Activated CD4-positive, alpha-beta T cell treated with anti-CD3 and anti-CD28 coated beads, Interleukin-2, Interleukin-4, amounts not matched to agents 100 ng/mL and 50 ng/mL, durations not matched to agents 16 hours and 8 hours (primary cell): ENCODE measurements at places on chromosomes 7 and 10.

GRCh38 chr10:61024856-61025201, 80.8 kb upstream of the RHOBTB1 start:
- no peak for DNase-seq

DNA sequence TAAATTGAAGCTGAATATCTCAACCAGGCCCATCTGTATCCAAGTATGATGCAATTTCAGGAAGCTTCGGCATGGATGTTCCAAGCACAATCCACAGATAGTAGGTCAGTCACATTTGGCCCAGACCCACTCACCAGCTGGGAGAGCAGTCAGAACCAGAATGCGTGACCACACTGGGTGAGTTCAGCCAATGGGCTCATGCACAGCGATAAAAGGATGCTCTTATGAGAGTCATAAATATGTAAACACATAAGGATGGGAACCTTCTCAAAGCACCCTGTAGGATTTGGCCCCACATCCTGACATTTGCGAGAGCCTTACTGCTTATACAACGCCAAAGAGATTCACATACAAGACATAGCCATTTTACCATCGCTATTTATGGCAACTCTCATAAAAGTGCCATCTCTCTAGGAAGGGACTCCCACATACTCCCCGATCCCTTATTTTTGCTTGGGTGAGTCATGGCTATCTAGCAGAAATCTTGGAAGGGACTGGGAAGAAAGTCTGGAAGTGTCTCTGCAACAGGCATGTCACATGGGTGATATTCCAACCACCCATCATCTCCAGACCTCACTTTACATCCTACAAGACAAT, 3.0 kb downstream of the AFAP1L2 start:
- no peak for DNase-seq

- DNase-seq, result no peak
These were observed 288.9 kb upstream of the KLF6 start for GRCh38 chr10:4073912-4074311.

GRCh38 chr10:119051775-119052174, 22.3 kb downstream of the NANOS1 start:
- no peak for DNase-seq

- no peak for DNase-seq
These were observed 3.5 kb downstream of the CRHR2 start for GRCh38 chr7:30678805-30679204.

DNA sequence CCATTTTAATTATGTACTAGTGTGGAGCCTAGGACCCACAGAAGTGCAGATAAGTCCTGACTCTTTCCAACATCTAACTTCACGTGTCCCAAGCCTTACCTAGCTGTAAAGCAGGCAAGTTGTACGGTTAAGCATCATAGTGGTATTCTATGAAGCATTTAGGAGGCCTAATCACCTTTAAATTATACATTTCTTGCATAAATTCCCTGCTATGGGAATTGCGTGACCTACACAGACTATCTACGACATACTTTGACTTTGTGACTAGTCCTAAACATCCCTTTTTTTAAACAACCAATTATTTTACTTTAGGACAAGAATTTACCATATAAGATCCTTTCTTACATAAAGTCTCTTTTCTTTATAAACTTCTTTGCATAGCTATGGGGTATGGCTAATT, 37.7 kb upstream of the LRGUK start:
- DNase-seq, result no peak

DNA sequence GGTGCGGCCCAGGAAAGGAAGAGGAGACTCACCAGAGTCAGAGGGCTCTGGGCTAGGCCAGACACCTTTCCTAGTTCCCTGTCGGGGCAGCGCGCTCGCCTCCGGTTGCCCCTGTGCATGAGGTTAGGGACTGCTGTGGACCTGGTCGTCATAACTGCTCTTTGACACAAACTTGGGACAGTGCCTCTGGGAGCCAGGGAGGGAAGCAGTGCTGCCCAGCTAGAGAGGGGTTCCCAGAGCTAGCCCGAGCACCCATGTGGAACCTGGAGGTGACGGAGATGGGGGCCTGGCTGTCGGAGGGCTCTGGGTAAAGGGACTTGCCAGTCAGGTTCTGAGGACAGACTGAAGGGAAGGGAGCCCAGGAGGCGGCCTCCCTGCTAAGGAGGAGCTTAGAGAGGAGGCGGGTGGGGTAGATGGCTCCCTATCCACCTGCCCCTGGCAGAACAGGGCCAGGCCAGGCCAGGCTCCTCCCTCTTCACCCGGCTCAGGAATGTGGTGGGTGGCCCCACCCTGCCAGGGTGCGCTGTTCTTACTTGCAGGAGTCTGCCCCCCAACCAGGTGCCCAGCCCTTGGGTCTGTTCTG, 29.7 kb downstream of the AGAP3 start:
- no peak for DNase-seq

DNA sequence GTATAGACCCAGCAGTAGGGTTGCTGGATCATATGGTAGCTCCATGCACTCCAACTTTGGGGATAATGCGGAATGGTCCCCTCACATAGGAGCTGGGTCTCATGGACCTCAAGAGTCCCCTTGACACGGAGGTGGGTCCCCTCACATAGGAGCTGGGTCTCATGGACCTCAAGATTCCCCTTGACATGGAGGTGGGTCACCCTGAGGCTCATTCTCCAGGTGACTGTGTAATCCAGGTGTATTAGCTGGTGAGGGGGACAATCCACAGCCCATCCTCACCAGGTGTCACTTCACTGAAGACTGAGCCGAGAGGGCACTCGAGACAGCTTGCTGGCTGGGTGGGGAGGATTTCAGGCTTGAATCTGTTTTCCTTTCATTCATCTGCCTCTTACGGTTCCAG, 121.9 kb downstream of the PTPN20 start:
- DNase-seq, result no peak

GRCh38 chr7:91504919-91505318, 240.7 kb downstream of the FZD1 start:
- DNase-seq, result no peak

DNA sequence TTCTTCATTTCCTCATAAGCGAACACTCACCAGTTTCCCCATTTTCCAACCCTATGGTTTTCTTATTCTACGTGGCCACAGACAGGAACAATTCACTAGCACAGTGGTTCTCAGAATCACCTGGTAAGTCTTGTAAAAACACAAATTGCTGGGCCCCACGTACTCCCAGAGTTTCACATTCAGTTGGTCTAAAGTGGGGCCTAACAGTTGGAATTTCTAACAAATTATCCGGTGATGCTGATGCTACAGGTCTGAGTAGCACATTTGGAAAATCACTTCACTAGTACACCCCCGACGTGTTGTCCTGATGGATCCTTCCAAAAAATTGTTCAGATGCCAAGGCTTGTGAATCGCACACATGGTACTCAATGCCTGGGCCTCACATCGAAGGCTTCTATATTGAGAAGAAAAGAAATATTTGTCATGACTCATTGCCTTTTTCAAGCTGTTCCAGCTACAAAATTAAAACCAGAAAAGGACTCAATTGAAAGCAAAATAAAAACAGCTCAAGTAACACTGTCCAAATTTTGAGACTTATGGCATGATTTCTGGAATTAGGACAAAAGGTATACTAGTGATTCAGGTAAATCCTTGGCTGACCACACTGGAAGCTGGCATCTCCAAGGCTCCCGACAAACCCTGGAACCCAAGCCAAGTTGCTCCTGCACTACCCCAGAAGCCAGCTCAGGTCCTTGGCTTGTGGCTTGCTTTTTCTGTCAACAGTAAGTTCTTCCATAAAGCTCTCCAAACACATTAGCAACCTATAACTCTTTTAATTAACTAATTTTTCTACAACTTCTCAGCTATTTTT, 12.9 kb upstream of the VIM start:
- DNase-seq, result no peak

DNA sequence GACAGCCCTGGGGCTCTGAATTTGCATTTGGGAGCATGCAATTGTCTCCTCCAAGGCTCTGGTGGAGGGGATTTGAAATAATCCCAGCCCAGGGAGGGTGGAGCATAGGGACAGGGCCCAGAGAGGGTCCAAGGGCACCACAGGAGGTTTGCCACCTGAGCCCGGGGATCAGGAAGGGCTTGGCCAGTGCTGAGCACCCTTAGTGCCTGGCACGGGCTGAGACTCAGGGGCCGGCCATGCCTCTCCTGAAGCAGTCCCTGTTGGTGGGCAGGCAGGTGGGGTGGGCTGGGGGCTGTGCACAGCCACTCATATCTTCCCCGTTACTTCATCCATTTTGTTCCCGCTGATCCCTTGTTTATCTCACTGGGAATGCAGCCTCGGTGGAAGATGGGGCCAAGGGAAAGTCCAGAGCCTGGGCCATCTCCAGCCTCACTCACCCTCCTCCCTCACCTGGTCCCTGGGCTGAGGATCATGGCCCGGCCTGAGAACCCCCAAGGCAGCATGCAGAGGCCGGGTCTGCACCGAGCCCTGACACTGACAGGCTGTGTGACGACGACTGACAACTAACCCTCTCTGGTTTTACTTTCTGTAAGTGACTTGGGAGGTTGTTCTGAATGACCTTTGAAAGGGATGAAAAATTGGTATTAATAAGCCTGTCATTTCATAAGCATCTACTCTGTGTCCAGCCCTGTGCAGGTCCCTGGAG, 38.5 kb downstream of the KCTD7 start:
- DNase-seq, result no peak

DNA sequence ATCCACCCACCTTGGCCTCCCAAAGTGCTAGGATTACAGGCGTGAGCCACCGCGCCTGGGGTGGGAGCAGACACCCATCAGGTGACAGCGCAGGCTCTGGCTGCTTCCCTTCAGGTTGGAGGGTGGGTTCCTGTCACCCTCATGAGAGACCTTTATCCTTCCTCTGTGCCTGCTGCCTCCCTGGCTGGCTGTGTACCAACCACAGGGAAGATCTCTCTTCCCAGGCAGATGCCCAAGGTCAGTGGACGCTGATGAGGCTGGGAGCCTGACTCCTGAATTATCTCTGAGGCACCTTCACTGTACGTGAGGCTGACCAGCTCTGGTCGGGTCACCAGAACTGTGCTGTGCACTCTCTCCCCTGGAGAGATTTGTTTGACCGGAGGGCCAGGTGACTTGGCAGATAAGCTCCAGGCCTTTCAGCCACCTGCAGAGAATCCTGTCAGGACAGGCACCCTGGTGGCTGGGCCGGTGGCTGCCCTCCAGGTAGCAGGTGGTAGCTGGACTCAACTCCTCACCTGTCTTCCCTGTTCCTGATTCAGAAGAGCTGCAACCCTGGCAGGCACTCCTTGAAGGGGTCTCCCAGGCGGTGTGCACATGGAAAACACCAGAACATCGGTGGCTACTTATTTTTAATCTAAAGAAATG, 251.9 kb downstream of the GLRX3 start:
- no peak for DNase-seq

DNA sequence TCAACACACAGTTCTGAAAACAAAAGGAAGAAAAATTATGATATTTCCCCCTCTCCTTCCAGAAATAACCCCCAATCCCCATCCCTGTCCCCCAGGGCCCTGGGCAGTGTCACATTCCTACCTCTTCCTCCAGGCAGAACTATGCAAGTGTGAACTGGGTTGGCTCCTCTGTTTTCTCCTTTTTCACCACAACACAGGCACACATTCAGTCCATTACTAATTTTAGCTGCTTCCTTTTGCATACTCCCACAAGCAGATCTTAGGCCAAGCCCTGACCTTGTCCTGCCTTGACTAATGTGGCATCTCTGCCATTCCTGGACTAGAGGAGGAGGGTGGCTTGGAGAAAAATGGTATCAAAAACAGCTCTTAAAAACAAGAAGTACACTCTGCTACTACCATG, 208.1 kb downstream of the HDAC9 start:
- no peak for DNase-seq

DNA sequence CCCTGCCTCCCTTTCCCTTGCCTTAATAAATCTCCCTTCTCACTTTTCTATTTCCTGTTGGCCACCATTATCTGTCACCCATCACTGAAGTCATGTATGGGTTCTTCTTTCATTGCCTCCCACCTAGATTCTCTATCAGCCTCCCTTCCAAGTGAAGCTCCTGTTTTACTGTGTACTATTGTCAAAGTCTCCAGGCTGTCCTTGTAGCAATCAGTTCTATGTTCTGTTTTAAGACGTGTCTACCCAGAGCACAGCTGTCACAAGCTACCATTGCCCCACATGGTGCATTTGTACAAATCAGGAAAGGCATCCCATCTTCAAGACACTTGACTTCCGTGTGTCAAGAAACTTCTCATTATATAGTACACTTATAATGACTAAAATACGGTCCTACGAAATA, 39.7 kb upstream of the ABCB5 start:
- DNase-seq, result no peak

GRCh38 chr7:137003566-137003965, 135.1 kb downstream of the CHRM2 start:
- DNase-seq, result no peak

DNA sequence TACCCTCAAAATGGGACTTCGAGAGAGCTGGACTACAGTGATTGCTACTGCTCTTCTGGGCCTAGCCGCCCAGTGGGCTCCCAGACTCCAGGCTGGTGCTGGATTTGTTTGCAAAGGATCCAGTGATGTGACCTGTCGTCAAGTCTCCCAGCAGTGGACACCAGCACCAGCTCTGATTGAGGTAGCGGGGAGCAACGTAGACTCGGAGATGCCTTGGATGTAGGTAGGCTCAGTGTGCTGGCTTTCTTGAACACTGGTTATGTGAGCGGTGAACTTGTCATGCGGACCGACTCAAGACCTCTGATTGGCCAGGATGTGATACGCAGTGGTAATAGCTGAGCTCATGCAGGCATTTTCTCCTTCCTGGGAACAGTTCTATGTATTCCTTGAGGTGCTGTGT, 19.4 kb downstream of the AKR1C2 start:
- no peak for DNase-seq

DNA sequence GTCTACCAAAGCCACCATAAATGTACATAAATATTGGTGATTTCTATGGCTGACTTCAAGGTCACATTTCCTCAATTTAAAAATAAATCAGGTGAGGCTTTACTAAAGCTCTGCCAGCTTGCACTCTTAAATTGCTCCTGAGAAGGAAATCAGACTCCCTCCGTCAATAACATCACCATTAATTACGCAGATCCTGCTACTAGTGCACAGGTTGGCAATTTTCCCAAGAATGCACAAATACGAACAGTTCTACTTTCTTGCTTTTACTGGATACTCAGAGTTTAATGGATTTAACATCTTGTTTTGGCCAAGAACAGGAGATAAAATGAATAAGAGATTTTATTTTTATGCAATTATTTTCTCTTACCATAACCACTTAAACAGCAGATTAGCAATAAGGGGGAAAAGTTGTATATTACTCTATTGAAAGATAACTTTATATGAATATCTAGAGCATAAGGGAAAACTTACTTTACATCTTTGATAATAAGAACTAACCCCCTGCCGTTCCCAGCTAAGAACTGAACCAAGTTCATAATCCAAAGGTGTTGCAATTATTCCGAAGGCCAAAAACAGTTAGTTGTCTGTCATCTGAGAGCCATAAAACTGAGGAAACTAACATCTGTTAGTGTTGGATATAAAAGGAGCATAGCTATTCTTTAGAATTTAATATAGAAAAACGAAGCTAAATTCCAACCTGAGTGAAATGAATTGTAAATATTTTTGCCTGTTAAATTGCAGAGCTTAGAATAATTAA, 140.5 kb downstream of the TWIST1 start:
- DNase-seq, result no peak

- DNase-seq, result no peak
These were observed 33.7 kb downstream of the STAMBPL1 start for GRCh38 chr10:88913788-88914187.

- peak; percentile 44 for DNase-seq
These were observed 144.0 kb upstream of the MKLN1 start for GRCh38 chr7:131183611-131184119.

GRCh38 chr10:60283397-60283796, 106.3 kb downstream of the ANK3 start:
- DNase-seq, result no peak
